A549 treated with AZD2906 at 1 μM for 4 hours (cell line): ENCODE measurements at places on chromosomes 5 and 9. TPM values are rescaled to one million over a fixed set of nuclear protein-coding genes. Genes with fewer than 3 reads are reported as not detected.

S1PR3 gene
- 89.8 to 95.1 TPM (median 93.5 TPM) in 5 replicates for total RNA-seq

C9orf153 gene
- 0.05 to 0.39 TPM (median 0.20 TPM) in 4 of 5 replicates, not detected in the other for total RNA-seq

TLN1 gene
- 118 to 145 TPM (median 125 TPM) in 5 replicates for total RNA-seq

GHR gene
- total RNA-seq, result 0.02 to 0.05 TPM (median 0.02 TPM) in 5 replicates

LYSMD3 gene
- 8.9 to 11.7 TPM (median 11.1 TPM) in 5 replicates for total RNA-seq

SV2C gene
- not detected in 5 replicates for total RNA-seq

BARHL1 gene
- 0.02 to 0.03 TPM in 2 of 5 replicates, not detected in the others for total RNA-seq

CARD9 gene
- total RNA-seq, result 0.45 to 2.1 TPM (median 1.1 TPM) in 5 replicates

CERCAM gene
- total RNA-seq, result 34.2 to 41.0 TPM (median 36.2 TPM) in 5 replicates

EPB41L4B gene
- total RNA-seq, result 26.1 to 29.4 TPM (median 26.8 TPM) in 5 replicates

IL3 gene
- not detected in 5 replicates for total RNA-seq

C8G gene
- 0.87 to 1.4 TPM (median 1.3 TPM) in 5 replicates for total RNA-seq

FOXD4 gene
- 0.13 to 0.57 TPM (median 0.37 TPM) in 5 replicates for total RNA-seq

DIRAS2 gene
- total RNA-seq, result 0.01 TPM in 1 of 5 replicates, not detected in the others

LCN1 gene
- total RNA-seq, result 0.17 to 0.26 TPM (median 0.20 TPM) in 3 of 5 replicates, not detected in the others

PRDM9 gene
- total RNA-seq, result 0.02 TPM in 1 of 5 replicates, not detected in the others

TRPM6 gene
- total RNA-seq, result 1.7 to 2.3 TPM (median 1.9 TPM) in 5 replicates

VCP gene
- 259 to 281 TPM (median 276 TPM) in 5 replicates for total RNA-seq

HMGXB3 gene
- 30.6 to 34.7 TPM (median 32.9 TPM) in 5 replicates for total RNA-seq

IFT74 gene
- 11.4 to 15.5 TPM (median 12.5 TPM) in 5 replicates for total RNA-seq

LPAR1 gene
- total RNA-seq, result 21.4 to 23.8 TPM (median 22.1 TPM) in 5 replicates

ISL1 gene
- total RNA-seq, result 0.03 to 0.06 TPM in 2 of 5 replicates, not detected in the others

FBN2 gene
- 12.9 to 19.1 TPM (median 17.6 TPM) in 5 replicates for total RNA-seq

F12 gene
- total RNA-seq, result 15.9 to 26.4 TPM (median 22.8 TPM) in 5 replicates

NMUR2 gene
- total RNA-seq, result 0.08 to 0.17 TPM (median 0.09 TPM) in 5 replicates

PCA3 gene
- not detected in 5 replicates for total RNA-seq

BTNL8 gene
- total RNA-seq, result 0.06 TPM in 1 of 5 replicates, not detected in the others

SLC4A9 gene
- 0.02 to 0.03 TPM in 2 of 5 replicates, not detected in the others for total RNA-seq

SHROOM1 gene
- 7.2 to 10.4 TPM (median 10.0 TPM) in 5 replicates for total RNA-seq

CCNO gene
- 4.5 to 8.1 TPM (median 7.5 TPM) in 5 replicates for total RNA-seq

ABITRAM gene
- total RNA-seq, result 20.0 to 24.3 TPM (median 20.9 TPM) in 5 replicates

ECM2 gene
- 0.11 to 0.20 TPM (median 0.14 TPM) in 5 replicates for total RNA-seq

FRMPD1 gene
- 0.02 to 0.07 TPM (median 0.06 TPM) in 5 replicates for total RNA-seq

SPATA6L gene
- total RNA-seq, result 1.2 to 2.3 TPM (median 1.6 TPM) in 5 replicates

CAST gene
- total RNA-seq, result 140 to 204 TPM (median 164 TPM) in 5 replicates

OTP gene
- 0.03 to 0.12 TPM (median 0.09 TPM) in 5 replicates for total RNA-seq

LRRC19 gene
- total RNA-seq, result not detected in 5 replicates
